ENCODE measurements at places on chromosomes 2 and 18. TPM values are rescaled to one million over a fixed set of nuclear protein-coding genes. Genes with fewer than 3 reads are reported as not detected.
A peak's percentile ranks its signal among the peaks of the same experiment; 100 is the strongest.

GRCh38 chr2:190402986-190403603 is 5.1 kb upstream of the MFSD6 start:
- DNase-seq: no peak
- H3K4me1 ChIP-seq: peaks cover 8% of the 10 kb centered on the region
- H3K4me3 ChIP-seq: no peak overlapping the region
- no peaks in the 10 kb centered on the region for H3K27me3 ChIP-seq

GRCh38 chr2:65746931-65747675 is 314.7 kb upstream of the SPRED2 start:
- H3K4me1 ChIP-seq: no peaks in the 10 kb centered on the region
- no peak overlapping the region for H3K4me3 ChIP-seq
- no peak overlapping the region for H3K27ac ChIP-seq
- H3K36me3 ChIP-seq: no peaks in the 10 kb centered on the region

Gene CLEC4F
- 0.54 TPM for total RNA-seq

DNA sequence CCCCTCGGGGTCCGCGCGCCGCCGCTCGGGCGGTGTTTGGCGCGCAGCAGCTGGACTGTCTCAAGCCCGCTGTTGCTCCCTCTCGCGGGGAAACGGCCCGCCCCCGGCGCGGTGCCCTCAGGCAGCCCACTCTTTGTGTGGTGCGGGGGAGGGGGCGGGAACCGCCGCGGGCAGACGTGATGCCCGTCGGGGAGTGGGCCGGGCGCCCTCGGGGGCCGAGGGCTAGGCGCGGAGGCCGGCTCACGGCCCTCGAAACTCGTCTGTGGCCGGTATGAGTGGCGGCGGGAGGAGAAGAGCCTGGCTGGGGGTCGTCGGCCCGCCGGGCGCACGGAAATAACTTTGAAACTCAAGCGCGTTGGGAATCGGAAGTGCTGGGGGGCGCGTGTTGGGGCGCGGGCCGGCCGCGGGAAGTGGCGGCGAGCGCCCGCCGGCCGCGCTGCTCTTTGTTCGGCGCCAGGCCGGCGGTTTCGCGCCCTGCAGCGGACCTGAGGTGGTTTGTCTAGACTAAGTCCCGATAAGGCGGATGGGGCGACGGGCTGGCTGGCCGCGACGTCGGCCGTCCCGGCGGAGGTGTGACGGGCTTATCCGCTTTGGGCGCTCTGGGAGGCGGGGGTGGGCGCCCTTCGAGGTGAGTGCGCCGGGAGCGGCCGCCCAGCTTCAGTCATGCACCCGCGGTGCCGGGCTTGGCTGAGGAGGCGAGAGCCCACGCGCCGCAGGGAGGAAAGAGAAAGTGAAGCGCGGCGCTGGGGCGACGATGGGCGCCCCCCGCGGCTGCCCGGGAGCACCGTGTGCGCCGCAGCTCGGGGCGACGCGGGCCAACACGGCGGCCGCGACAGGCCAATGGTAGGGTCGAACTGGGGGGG is 679 bp downstream of the PTMA start:
- peak; percentile 35 for DNase-seq
- peaks cover 5% of the 10 kb centered on the region for H3K36me3 ChIP-seq
- peak overlapping the region; percentile 97 for H3K4me3 ChIP-seq
- no peaks in the 10 kb centered on the region for H3K27me3 ChIP-seq
- peaks cover 34% of the 10 kb centered on the region for H3K4me1 ChIP-seq

Gene HNMT
- total RNA-seq: 81.7 TPM

Gene GPR45
- not detected for total RNA-seq

- no peak for DNase-seq
- no peak overlapping the region for H3K27ac ChIP-seq
- no peaks in the 10 kb centered on the region for H3K4me1 ChIP-seq
- no peaks in the 10 kb centered on the region for H3K27me3 ChIP-seq
- H3K4me3 ChIP-seq: no peak overlapping the region
- H3K36me3 ChIP-seq: peaks cover 30% of the 10 kb centered on the region
Measured at GRCh38 chr2:165941827-165942226, 11.7 kb downstream of the TTC21B start.

GRCh38 chr2:189485146-189485545 is 43.9 kb downstream of the WDR75 start:
- no peaks in the 10 kb centered on the region for H3K27me3 ChIP-seq
- H3K36me3 ChIP-seq: no peaks in the 10 kb centered on the region
- no peak for DNase-seq
- no peak overlapping the region for H3K4me3 ChIP-seq

DNA sequence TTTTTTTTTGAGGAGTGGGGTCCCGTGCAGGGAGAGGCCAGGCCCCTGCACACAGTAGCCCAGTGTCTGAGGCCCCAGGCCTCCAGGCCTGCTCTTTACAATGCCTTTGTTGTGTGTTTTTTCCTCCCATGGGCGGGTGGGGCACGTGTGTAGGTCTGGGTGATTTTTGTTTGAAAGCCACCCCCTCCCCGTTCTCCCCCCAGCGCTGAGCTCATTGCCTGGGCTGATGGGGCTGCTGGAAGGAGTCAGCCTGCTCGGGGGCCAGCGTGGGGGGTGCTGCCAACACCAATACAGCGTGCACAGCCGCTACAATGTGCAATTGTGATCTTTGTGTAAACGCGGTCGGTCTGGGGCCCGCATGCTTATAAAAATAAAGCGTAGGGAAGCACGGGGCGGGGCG is 142.7 kb downstream of the DYSF start:
- peaks cover 18% of the 10 kb centered on the region for H3K4me1 ChIP-seq
- H3K36me3 ChIP-seq: no peaks in the 10 kb centered on the region
- H3K27me3 ChIP-seq: no peaks in the 10 kb centered on the region
- H3K4me3 ChIP-seq: no peak overlapping the region

- no peaks in the 10 kb centered on the region for H3K36me3 ChIP-seq
- H3K4me3 ChIP-seq: no peak overlapping the region
- no peaks in the 10 kb centered on the region for H3K27me3 ChIP-seq
- DNase-seq: no peak
Measured at GRCh38 chr2:86580560-86580959, 17.3 kb upstream of the CHMP3 start.

DNA sequence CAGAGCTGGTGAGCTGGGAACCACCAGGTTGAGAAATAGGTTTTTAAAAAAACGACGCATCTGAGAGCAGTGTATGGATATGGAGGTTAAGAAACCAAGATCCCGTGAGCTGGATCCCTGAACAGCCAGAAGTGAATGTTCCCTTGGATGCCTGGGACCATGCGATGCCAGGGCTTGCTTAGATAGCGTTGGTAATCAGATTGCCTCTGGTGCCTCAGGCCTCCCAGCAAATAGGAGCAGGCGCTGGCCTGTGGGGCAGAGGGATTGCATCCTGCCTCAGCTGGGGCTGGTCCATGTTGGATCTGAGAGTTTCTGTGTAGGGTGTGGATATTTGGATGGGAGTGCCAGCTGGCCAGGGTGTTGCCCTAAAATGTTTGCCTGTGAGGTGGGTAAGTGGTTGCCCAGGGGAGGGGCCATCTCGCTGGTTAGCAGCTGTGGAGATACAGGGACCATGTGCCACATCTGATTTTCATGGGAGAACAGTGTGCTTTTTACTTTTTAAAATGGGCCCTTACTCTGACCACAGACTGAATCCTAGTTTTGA is 80.8 kb upstream of the MCFD2 start:
- H3K27me3 ChIP-seq: no peaks in the 10 kb centered on the region
- H3K27ac ChIP-seq: no peak overlapping the region
- H3K4me1 ChIP-seq: no peaks in the 10 kb centered on the region
- H3K4me3 ChIP-seq: no peak overlapping the region

Gene MYO3B
- total RNA-seq: not detected

DNA sequence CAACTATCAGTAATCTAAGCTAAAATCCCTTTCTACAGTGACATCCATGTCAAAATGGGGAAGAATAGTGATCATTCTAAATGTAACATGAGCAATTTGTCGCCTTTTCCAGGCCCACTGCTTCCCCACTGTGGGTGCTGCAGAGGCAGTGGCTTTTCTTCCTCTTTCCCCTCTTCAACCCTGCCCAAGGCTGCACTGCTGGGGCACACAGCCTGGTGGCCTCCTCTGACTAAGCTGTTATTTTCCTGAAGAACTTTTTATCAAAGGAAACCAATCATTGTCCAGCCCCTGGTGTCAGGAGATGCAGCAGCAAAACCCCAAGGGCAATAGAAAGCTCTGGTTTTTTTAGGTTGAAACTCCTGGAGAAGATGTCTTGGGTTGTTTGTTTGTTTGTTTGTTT is 117.6 kb upstream of the KLF7 start:
- H3K27me3 ChIP-seq: no peaks in the 10 kb centered on the region
- no peak overlapping the region for H3K27ac ChIP-seq
- H3K4me1 ChIP-seq: peaks cover 3% of the 10 kb centered on the region
- H3K4me3 ChIP-seq: no peak overlapping the region
- no peaks in the 10 kb centered on the region for H3K36me3 ChIP-seq

Gene GDF7
- total RNA-seq: 0.30 TPM

Gene POU3F3
- not detected for total RNA-seq

- peaks cover 5% of the 10 kb centered on the region for H3K4me1 ChIP-seq
- H3K4me3 ChIP-seq: no peak overlapping the region
- H3K36me3 ChIP-seq: no peaks in the 10 kb centered on the region
Measured at GRCh38 chr2:216799873-216800431, 59.9 kb downstream of the TNP1 start.

GRCh38 chr2:43685357-43685756 is 9.1 kb upstream of the C1GALT1C1L start:
- DNase-seq: no peak
- H3K27ac ChIP-seq: no peak overlapping the region
- no peak overlapping the region for H3K4me3 ChIP-seq
- H3K4me1 ChIP-seq: no peaks in the 10 kb centered on the region
- no peaks in the 10 kb centered on the region for H3K36me3 ChIP-seq

DNA sequence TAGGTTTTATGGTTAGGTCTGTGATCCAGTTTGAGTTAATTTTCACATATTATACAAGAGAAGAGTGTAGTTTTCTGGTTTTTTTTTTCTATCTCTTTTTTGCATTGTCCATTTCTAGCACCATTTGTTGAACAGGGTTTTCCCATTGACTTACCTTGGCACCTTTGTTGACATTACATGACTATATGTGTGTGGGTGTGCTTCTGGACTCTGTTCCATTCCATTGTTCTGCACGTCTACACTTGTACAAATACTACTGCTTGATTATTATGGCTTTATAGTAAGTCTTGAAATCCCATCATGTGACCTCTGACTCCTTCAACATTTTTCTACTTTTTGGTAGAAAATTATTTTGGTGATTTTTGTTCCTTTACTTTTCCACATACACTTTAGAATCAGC is 38.7 kb downstream of the UBE2F start:
- no peak for DNase-seq
- H3K4me1 ChIP-seq: no peaks in the 10 kb centered on the region
- H3K27ac ChIP-seq: no peak overlapping the region

Gene DSG4
- total RNA-seq: not detected

GRCh38 chr2:233836359-233836758 is 18.0 kb downstream of the HJURP start:
- no peak overlapping the region for H3K27ac ChIP-seq
- no peaks in the 10 kb centered on the region for H3K27me3 ChIP-seq
- no peaks in the 10 kb centered on the region for H3K36me3 ChIP-seq

GRCh38 chr2:18096836-18097405 is 218.5 kb downstream of the KCNS3 start:
- DNase-seq: no peak
- no peak overlapping the region for H3K4me3 ChIP-seq
- no peaks in the 10 kb centered on the region for H3K27me3 ChIP-seq
- H3K36me3 ChIP-seq: no peaks in the 10 kb centered on the region

GRCh38 chr2:76667821-76668271 is 854.3 kb downstream of the LRRTM4 start:
- H3K4me1 ChIP-seq: no peaks in the 10 kb centered on the region
- no peak overlapping the region for H3K4me3 ChIP-seq
- no peak for DNase-seq
- no peak overlapping the region for H3K27ac ChIP-seq
- H3K27me3 ChIP-seq: no peaks in the 10 kb centered on the region

Gene VIT
- 0.54 TPM for total RNA-seq

Gene UBR3
- 103 TPM for total RNA-seq

- H3K4me1 ChIP-seq: peaks cover 17% of the 10 kb centered on the region
- H3K4me3 ChIP-seq: no peak overlapping the region
- no peak for DNase-seq
- H3K27ac ChIP-seq: no peak overlapping the region
- H3K36me3 ChIP-seq: no peaks in the 10 kb centered on the region
- H3K27me3 ChIP-seq: no peaks in the 10 kb centered on the region
Measured at GRCh38 chr18:45689396-45689795, 34.6 kb upstream of the SLC14A1 start.

GRCh38 chr18:58687871-58688308 is 16.6 kb downstream of the MALT1 start:
- H3K27me3 ChIP-seq: no peaks in the 10 kb centered on the region
- no peak for DNase-seq
- H3K27ac ChIP-seq: no peak overlapping the region
- no peaks in the 10 kb centered on the region for H3K36me3 ChIP-seq
- H3K4me3 ChIP-seq: no peak overlapping the region
- peaks cover 8% of the 10 kb centered on the region for H3K4me1 ChIP-seq

DNA sequence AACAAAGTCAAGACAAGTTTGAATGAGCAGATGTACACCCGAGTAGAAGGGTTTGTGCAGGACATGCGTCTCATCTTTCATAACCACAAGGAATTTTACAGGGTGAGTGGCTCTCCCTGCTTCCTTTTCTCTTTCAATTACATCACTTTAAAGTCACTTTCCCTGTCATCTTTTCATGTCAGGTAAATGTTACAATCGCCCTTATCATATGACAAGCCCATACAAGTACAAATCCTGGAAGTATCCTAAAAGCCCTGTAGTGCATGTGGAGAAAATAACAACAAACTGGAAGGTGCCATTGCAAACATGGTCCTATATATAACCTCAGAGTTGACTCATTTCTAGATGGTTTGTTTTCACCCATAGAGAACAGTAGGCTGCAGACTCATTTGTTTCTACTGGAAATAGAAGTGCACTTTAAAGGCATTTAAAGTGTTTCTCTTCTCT is 126.0 kb downstream of the SP100 start:
- no peaks in the 10 kb centered on the region for H3K4me1 ChIP-seq
- H3K4me3 ChIP-seq: no peak overlapping the region
- peaks cover 28% of the 10 kb centered on the region for H3K36me3 ChIP-seq
- H3K27ac ChIP-seq: no peak overlapping the region
- DNase-seq: no peak
- no peaks in the 10 kb centered on the region for H3K27me3 ChIP-seq

Gene METTL21A
- total RNA-seq: 12.3 TPM

DNA sequence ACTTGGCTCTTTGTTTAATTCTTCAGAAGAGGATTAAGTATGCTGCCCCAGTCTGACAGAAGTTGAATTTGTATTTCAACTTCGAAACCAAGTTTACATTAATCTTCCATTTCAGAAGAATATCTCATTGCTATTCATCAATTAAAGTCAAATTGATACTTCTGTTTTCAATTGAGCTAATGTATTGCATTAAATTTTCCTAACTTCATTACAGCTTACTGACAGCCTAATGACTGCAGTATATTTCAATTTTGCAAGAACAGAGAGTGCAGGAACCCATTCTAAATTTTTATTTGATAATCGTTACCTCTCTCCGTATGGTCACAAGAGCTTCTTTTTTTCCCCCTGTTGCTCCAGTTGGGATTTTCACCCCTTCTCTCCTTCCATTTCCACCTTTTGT is 218.0 kb downstream of the CALCRL start:
- no peak overlapping the region for H3K27ac ChIP-seq
- no peaks in the 10 kb centered on the region for H3K36me3 ChIP-seq
- no peak for DNase-seq
- no peak overlapping the region for H3K4me3 ChIP-seq

- no peak for DNase-seq
- no peak overlapping the region for H3K27ac ChIP-seq
- no peaks in the 10 kb centered on the region for H3K27me3 ChIP-seq
- no peaks in the 10 kb centered on the region for H3K36me3 ChIP-seq
- H3K4me3 ChIP-seq: no peak overlapping the region
Measured at GRCh38 chr2:191439481-191439880, 194.3 kb downstream of the MYO1B start.

Gene CRYGD
- not detected for total RNA-seq
